ENCODE measurements at places on chromosomes 3 and 15.

GRCh38 chr3:195270817-195271409 lies at the start of gene XXYLT1:
TSS of gene XXYLT1 (minus strand) at chr3:195271159. CDS start at chr3:195271058, 101 bp downstream.
- peak; percentile 96 for DNase-seq

GRCh38 chr15:99343881-99344551 lies 92.7 kb downstream of the LRRC28 start:
- peak; percentile 60 for DNase-seq

DNA sequence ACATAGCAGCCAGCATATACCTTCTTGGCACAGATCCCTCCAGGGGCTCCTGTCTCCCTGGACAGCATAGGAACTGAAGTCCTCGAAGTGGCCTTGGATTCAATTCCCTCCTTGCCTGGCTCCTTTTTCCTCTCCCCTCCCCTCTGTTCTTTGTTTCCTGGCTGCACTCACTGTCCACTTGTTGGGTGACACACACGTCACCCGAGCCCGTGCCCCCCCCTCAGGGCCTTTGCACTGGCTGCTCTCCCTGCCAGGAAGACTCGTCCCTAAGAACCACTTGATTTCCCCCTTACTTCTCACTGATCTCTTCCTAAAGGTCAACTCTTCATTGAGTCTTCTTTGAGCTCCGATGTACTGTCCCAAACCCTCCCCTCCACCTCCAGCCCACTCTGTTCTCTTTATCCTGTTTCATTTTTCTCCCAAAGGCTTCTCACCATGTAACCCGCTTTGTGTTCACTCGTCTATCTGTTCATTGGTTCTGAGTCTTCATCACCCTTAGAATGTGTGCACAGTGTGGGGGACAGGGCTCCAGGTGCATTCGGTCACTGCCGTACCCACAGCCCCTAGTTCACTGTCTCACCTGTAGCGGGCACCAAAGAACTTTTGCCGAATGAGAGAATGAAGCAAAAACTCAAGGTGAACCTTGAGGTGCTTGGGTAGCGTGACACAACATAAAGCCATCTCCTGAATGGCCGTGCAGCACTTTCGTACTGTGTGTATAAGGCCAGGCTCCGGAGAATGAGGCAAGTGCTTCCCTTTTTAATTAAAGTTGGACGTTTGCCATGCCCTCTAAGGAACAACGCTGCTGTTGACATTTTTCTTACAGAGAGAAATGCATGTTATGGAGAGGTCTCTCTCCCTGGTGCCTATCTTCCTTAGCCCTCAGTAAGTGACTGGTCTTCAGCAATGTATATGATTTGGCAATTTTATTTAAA lies 74.0 kb downstream of the CHRNA7 start:
- no peak for DNase-seq

- no peak for DNase-seq
Measured at GRCh38 chr3:23811185-23811527, 5.4 kb downstream of the UBE2E1 start.

- DNase-seq, result no peak
Measured at GRCh38 chr15:31733424-31733823, 296.9 kb upstream of the CHRNA7 start.

DNA sequence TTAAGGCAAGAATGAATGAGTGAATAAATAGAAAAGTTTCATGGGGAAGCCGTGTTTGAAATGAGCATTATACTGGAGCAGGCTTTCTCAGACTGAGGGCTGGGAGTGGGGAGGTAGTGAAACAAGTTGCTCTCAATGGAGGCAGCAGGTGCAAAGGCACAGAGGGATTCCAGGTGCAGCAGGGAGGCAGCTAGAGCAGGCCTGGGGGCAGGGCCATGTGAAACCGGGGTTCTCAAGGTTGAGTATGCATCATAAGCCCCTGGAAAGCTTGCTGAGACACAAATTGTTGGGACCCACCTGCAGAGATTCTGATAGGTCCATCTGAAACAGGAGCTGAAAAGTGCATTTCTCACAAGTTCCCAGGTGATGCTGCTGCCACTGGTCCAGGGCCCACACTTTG lies 45.3 kb downstream of the BFSP2 start:
- DNase-seq, result no peak

DNA sequence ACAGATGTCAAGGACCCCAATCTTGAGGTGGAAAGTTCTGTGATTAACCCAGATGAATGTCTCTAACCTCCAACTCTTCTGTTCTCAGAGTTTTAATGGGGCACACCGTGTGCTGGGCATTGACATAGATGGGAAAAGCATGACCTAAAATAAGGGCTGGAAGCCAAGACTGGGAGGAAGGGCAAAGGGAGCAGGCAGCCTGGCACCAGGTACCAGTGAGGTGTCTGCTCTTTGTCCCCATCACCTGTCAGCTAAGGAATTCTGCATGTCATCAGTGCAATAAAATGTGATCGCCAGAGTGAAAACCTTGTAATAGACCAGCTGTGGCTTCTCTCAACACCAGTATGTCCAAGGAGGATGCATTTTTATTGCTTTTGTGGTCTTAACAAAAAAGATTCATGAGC lies 143.5 kb upstream of the TPM1 start:
- no peak for DNase-seq

- peak; percentile 20 for DNase-seq
Measured at GRCh38 chr15:93068581-93069199, 20.3 kb downstream of the RGMA start.

DNA sequence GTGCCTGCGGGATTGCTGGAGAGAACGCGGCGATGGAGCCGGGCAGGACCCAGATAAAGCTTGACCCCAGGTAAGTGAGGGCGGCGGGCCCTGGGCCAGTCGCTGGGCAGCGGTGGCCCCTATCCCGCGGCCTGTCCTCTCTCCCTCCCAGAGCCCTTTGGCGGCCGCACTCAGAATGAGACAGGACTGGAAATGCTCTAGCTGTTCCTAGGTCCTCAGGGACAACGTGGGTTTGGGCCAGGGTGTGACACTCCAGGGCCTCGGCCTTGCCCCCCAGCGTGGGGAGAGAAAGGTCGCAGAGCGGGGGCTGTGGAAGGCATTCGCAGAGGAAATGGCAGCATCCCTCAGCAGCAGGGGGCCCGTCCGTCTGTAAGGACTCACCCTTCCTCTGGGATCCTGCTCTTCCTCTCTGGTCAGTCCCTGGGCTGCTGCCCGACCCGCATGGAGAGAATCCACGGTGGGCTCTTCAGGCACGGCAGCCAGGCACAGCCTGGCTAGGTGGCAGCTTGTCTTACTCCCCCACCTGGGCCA lies 412 bp downstream of the SLC51A start:
- DNase-seq, result peak; percentile 83

GRCh38 chr3:63911873-63912767 lies at the start of gene SCAANT1:
TSS of gene SCAANT1 (minus strand) at chr3:63912383.
- DNase-seq, result peak; percentile 89

DNA sequence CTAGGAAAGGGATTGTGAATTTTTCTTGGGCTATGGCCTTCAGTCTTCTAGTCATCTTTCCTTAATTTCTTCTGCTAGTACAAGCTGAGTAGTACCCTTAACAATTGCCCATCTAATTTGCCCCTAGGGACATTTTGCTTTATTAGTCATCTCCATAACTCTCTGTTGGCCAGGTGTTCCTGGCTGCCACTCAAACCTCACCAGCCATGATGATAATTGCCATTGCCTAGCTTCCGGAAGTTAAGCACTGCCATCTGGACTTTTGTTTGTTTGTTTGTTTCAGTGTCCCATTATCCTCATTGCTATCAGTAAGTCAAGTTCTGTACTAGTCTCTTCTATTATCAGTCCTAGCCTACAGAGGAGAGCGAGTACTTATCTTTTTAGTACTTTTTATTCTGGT lies 36.6 kb upstream of the UBL7 start:
- DNase-seq, result no peak

GRCh38 chr15:46996359-46996758 lies 720.9 kb upstream of the SEMA6D start:
- no peak for DNase-seq

DNA sequence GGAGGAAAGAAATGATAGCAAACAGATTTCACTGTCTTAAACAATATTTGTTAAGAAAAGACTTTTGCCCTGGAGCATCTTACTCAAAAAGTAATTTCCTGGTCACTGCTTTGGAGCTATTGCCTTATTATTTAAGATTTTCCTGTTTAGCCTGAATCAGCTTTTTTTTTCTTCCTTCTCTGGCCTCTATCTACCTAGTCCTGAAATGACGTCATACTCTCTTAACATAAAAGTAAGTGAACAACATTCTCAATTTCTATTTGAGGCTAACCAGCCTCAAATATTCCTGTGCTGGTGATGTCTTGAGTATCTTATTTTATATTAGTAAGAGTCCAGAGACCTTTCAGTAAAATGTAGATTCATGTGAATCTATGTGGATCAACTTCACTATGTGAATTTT lies 221.9 kb upstream of the ALCAM start:
- no peak for DNase-seq

DNA sequence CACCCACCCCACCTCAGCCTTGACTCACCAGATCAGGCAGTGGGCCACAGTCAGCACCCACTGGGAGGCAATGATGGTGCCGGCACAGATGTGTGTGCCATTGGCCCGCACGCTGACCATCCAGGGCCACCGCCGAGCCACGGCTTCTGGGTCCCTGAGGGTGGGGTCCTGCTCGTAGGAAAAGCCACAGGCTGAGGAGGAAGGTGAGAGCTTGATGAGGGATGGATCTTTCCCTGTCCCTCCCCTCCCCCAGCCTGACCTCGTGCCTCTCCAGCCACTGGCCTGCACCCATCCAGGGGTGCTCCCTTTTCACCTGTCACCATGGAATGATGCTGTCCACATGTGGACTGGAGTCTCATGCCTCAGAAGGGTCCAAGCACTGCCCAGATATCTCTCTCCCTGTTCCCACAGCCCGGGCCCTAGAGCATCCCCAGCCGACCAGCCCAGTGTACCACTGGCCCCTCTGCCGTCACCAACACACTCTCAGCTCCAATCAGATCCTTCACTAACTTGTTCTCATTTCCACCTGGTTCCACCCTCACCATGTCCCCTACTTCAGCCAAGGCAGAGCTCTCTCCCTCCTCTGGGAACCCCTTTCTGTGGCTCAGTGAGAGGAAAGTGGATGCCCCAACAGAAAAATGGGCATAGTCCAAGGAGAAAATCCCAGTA lies 2.0 kb downstream of the PRSS50 start:
- peak; percentile 36 for DNase-seq

- no peak for DNase-seq
Measured at GRCh38 chr3:37626736-37627565, 234.7 kb upstream of the CTDSPL start.

DNA sequence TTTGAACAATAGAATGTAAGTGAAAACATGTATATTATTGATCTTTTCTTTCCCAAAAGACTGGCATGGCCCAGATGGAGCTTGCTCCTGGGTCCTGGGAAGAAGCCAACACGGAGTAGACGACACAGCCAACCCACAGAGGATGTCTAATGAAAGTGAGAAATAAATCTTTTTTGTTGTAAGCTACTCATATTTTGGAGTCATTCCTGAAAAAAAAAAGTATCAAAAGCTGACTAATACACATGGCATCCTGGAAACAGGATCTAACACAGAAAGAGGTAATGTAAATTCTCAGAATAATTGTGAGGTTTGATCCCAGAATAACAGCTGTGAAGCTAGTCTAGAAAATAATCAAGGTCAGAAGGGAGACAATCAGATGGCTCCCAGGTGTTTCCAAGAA lies 12.6 kb upstream of the FRMD5 start:
- DNase-seq, result no peak

- DNase-seq, result peak; percentile 77
Measured at GRCh38 chr3:122183893-122184590, 574 bp downstream of the CASR start.

- no peak for DNase-seq
Measured at GRCh38 chr3:65908588-65908987, 130.1 kb downstream of the MAGI1 start.

DNA sequence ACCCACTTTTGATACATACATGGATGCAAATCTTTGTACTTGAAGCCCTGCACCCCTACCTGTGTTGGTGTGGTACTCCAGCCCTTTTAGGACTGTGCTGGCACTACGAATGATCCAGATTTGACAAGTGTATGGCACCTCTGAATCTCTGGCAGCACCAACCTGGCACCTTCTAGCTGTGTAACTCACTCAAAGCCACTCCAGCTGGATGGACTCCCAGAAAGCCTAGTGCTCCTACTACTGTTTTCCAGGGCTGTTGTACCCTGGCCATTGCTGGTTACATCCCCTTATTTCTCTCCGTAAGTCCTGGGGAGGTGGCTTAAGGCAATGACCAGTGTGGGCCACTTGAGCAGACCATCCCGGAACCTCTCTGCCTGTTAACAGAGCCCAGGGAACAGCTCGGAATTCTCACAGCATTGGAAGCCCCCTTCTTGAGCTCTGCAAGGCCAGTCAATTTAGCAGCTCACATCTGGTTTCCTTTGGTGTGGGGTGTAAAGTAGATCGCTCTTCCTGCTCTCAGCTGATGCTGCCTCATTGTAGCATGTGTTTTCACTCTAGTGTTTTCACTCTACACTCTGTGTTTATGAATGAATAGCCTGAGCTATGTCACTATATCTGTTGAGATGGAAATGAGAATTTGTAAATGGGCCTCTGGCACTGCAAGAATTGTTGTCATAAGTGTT lies 12.2 kb downstream of the CALML4 start:
- DNase-seq, result no peak

GRCh38 chr15:88249220-88249619 lies 7.3 kb downstream of the NTRK3 start:
- DNase-seq, result no peak

GRCh38 chr15:97977734-97978133 lies 17.2 kb downstream of the ARRDC4 start:
- DNase-seq, result peak; percentile 22

DNA sequence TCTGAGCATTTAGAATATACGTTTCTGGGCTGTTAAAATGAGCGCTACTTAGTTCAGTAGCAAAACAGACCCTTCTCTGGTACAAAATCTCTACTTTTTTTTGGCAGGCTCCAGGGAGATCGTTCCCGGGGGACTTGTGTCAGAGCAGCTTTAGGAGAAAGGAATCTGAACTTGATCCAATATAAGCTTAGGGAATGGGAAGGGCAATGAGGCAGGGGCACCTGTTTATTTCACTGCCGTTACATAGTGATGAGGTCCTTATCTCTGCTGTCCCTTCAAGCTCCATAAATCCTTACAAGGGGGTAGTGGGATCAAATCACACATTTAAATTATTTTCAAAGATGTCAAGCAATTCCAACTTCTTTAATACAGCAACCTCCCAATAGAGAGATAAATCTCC lies 128.7 kb upstream of the BNIP2 start:
- no peak for DNase-seq

All from H7 (cell line).